CMK (cell line): ENCODE measurements at places on chromosomes 13 and 19.

DNA sequence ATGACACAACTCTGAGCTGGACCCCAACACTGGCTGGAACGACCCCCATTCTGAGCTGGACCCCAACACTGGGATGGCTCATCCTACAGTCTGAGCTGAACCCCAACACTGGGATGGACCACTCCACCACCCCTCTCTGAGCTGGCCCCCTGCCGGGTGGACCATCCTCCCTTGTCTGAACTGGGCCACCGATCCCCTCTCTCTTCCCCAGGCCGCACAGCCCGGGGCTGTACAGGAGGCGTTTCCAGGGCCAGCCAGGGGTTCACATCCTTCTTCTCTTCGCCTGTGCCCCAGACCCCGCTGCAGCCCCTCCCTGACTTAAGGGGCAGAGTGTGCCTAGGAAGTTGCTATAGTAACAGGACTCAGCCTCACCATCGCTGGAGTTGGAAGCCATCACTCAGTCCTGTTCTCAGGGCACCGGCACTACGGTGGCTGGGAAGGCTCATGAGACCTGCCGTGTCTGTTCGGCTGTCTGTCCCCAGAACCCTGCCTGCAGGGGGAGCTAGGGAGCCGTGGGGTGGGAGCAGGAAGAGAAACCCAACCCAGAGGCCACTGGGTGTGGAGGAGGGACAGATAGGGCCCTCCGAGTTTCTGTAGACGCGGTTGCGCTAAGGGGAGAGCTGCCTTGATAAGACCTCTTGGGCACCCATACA lies 3.7 kb downstream of the PRKACA start:
- peak; percentile 98 for DNase-seq

DNA sequence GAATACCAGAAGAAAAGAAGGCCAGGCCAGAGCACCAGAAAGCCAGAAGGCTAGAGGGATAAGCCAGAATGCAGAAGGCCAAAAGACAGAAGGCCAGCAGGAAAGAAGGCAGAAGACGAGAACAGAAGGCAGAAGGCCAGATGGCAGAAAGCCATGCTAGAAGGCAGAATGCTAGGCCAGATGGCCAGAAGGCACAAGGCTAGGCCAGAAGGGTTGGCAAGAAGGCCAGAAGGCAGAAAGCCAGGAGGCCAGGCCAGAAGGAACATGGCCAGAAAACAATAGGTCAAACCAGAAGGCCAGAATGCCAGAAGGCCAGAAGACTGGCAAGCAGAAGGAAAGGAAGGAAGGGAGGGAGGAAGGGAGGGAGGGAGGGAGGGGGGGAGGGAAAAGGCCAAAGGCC lies 188.8 kb downstream of the TUBA3C start:
- no peak for DNase-seq

DNA sequence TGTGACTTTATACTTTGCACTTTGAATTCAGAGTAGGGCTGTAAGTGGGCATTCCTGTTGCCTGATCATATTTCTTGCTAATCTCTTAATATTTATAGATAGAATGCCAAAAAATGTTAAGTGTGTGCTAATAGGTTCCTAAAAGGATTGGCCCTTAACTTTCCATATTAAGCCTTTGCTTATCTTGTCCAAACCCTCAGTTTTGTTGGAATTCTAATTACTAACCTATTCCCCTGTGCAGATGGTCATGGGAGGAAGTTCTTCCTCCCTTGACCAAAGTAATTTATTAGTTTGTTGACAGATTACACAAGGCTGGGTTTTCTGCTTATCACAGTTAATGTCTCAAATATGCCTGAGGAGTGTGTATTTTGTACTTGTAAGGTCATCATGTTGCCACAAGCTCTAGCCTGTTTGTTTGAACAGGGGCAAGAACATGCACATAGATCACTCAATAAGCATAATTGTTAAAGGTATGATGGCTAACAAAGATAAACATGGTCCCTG lies 541.1 kb upstream of the SPRY2 start:
- DNase-seq: no peak

DNA sequence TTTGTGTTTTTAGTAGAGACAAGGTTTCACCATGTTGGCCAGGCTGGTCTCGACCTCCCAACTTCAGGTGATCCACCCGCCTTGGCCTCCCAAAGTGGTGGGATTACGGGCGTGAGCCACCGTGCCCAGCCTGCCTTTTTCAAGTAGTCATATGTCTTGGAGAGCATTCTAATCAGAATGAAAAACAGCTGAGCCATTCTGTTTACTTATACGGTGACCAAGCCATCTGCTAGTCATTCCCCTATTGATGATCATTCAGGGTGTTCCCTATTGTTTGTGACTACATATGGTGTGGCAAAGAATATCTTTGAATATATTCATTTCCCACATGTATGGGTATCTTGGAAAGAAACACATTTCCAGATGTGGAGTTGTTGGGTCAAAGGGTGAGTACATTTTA lies 17.2 kb downstream of the BLOC1S3 start:
- DNase-seq: no peak

DNA sequence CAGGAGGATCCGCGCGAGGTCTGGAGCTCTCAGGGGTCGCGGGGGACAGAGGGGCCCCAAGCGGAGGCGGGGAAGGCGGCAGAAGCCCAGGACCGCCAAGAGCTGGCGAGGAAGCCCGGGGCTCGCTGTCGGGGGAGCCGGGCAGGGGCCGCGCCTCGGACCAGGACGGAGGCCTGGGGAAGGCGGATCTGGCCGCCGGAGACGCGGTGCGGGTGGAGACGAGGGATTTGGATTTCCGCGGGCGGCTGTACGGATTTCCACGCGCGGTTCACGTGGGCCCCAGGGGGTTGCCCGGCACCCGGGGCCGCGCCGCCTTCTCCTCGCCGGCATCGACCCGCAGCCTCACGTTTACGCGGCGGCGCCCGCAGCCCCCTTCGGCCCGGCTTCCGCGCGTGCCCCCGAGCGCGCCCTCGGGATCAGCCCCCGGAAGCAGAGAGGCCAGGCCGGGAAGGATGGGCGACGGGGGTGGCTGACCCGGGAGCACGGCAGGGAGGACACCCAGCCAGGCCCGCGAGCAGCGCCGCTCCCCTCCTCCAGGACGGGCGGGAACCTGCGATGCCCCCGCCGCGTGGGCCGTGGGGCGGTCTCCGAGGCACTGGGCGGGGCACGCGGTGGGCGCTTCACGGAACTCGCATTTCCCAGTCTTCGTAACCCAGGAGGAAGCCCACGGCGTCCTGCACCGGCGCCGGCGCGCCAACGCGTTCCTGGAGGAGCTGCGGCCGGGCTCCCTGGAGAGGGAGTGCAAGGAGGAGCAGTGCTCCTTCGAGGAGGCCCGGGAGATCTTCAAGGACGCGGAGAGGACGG lies 4.7 kb downstream of the F7 start:
- no peak for DNase-seq
